ENCODE measurements at places on chromosomes 7 and 10.

- no peak for DNase-seq
These were observed 62.7 kb upstream of the ZPBP start for GRCh38 chr7:50155755-50156154.

DNA sequence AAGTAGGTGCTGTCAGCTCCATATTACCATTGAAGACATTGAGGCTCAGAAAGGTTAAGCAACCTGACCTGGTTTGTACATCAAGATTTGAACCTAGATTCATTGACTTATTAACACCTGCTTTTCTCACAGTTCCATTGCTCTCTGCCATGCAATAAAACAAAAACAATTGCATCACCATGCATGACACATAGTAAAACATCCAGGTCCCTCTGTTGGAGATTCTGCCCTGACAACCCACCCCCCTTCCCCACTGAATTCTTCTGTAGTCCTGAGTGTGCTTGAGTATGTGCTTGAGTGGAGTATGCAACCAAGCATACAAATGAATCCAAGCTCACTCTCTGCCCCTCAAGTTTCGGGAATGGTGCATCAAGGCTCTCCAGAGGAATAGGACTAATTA is 6.0 kb upstream of the LMBR1 start:
- DNase-seq = no peak

DNA sequence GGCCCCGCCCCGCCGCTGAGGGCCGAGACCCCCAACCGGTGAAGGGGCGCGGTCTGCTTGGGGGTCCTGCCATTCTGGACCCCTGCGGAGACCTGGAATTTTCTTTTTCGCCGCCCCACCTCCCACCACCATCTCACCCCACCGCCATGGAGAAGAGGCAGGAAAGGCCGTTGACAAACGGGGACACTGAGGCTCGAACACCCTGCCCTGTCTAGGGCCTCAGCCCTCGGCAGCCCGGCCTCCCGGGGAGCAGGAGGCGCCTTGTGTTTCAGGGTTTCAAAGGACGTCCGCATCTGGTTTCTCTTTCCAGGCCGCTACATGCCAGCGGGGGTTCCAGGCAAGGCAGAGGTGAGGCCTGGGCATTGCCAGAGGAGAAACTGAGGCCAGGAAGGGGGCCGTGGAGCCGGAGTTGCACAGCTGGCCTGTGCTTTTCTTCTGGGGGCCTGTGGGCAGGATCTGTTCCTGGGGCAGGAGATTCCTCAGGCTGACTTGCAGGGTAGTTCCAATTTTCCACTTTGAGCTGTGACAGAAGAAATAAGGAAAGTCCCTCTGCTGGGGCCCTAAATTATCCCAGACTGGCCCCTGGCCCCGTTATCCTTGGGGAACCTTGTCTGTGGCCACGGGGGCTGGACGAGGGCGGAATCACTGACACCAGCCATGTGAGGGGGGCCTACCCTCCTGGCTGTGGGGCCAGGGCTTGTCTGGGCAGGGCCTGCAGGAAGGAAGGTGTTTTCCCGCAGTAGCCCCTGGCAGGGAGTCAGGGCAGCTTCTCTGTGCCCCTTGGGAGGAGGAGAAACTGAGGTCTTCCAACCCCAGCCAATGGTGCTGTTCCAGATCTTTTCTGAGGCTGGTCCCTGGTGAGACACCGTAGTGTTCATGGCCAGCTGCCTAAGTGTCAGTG is 900 bp upstream of the MICALL2 start:
- DNase-seq = no peak

GRCh38 chr10:116919706-116920105 is 70.4 kb downstream of the ENO4 start:
- no peak for DNase-seq

DNA sequence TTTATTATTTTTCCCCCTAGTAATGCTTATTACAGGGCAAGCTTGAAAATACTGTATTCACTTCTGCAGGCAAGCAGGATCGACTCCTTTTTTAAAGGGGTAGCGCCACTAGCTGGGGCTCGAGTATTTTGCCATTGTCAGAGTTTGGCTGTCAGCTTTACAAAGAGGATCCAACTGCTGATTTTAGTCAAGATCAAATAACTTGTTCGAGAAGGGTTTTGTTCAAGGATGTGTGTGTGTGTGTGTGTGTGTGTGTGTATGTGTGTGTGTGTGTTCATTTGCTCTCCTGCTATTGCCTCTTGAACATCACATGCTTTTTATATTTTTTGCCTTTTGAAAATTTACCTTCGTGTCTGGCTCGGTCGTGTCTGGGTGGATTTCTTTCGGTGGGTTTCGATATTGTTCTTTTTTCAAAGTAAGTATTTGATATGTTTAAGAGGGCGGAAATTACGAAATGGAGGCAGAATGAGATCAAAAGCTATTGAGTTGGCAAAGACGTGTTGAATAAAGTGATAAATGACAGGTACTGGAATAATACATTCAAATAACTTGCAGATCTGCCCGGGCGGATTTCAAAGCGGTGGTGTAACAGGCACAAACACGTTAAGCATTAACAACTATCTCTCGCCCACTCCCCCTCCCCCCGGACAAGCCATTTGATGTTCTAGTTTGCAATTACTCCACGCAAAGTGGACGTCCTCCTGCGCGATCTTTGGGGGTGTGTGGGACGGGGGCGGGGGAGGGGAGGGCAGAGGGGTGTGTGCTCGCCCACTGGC is 1.1 kb downstream of the ARID5B start:
- DNase-seq = peak; percentile 34

DNA sequence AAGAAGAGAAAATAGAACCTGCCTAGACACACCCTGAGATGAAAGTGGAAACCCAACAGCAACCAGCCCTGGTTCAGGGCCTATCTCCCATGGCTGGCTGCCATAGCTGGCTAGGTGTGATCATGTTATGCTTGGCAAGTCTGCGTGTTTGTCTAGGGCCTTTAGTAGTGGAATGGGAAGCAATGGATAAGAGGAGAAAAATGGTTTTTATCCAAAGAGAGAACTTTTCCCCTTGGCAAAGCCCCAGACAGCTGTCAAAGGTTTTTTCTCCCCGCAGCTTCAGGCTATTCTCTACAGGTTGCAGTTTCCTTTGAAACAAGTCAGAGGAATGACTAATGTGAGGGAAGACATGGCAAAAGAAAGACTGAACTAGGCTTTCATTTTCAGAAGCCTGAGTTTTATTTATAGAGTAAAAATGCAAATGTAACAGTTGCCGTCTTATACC is 161.5 kb downstream of the SEMA3D start:
- DNase-seq = no peak

- no peak for DNase-seq
These were observed 134.7 kb downstream of the GLCCI1 start for GRCh38 chr7:8103282-8103681.

GRCh38 chr10:18328941-18329340 is 188.7 kb downstream of the CACNB2 start:
- DNase-seq = no peak

GRCh38 chr10:78657862-78658165 is 411.0 kb upstream of the ZMIZ1 start:
- DNase-seq = no peak

DNA sequence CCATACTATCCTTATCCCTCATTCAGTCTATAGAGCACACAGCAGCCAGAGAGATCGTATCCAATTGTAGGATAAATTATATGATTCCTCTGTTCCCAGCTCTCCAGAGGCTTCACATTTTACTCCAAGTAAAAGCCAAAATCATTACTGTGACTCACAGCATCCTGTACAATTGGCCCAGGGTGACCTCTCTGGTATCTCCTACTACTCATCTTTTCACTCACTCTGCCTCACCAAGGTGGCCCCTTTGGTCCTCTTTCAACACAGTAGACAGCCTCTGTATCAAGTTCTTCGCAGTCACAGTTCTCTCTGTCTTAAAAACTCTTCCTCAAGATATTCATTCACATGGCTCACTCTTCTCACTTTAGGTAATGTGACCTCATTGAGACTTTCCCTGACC is 72.6 kb upstream of the LSM8 start:
- DNase-seq = no peak

DNA sequence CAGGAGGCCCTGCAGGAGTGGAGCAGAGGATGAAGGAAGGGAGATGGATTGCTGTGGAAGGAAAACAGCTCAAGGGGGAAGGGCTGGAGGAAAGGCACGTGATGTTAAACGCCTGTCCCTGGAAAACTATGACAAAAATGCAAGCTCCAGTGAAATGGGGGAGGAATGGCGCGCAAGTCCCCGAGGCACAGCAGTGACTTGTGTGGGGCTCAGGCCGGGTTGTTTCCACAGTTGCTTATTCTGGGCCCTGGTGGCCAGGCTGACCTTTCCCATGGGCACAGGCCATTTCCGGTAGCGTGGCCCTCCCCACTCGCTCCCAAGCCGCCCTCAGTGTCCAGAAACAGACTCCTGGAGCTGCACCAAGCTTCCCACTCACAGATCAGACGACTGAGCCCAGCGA is 68.1 kb upstream of the PDGFA start:
- DNase-seq = no peak

GRCh38 chr7:108077709-108078108 is 52.5 kb downstream of the LAMB4 start:
- DNase-seq = no peak

DNA sequence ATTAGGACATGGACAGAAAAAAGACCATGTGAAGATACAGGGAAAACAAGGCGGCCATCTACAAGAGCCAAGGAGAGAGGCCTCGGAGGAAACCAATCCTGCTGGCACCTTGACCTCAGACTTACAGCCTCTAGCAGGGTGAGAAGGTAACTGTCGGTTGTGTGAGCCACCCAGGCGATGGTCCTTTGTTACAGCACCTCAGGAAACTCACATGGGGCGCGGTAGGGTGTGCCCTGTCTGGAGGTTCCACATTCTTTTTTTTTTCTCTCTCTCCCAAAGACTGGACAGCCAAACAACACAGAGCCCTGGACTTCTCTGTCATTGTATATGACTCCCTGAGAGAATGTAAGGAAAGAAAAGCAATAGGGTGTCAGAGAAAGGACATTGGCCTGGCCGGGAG is 163.2 kb downstream of the KCNMA1 start:
- no peak for DNase-seq

DNA sequence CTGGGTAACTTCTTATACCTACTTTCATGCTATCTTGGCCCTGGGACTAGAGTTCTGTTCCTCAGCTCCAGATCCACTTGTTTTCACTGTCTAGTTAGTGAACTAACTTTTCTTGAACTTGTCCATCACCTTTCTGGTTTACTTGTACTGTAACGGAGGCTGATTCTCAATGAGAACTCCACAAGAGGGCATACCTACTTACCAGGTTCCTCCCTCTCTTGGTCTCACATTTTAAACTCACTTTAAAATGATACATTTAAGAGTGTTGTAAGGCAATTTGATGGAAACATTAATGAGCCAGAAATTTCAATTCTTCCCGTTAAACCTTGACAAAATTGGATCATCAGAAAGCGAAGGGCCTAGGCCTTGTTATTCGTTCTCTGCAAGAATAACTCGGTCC is 111.6 kb downstream of the MAGI2 start:
- DNase-seq = no peak

- DNase-seq = no peak
These were observed 117.7 kb upstream of the PODXL start for GRCh38 chr7:131674131-131674530.

DNA sequence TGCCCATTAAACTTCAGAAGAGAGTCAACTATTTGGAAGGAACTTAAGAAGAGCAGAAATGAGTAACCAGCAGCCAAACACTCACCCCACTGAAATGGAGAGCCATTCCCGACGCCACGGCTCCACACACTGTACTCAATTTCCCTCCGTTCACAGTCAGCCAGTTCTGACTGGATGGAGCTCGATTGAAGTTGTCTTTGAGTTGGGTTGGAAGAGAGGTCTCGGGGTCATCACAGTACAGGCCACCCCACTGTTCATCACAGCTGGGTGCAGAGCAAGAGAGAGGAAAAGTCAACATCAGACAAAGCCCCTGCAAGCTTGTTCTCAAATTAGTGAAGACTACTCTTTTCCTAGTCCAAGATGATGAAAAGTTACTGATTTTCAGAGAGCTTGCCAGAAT is 75.9 kb upstream of the SLC26A5 start:
- DNase-seq = no peak

- no peak for DNase-seq
These were observed 18.8 kb upstream of the SEPHS1 start for GRCh38 chr10:13366891-13367290.

DNA sequence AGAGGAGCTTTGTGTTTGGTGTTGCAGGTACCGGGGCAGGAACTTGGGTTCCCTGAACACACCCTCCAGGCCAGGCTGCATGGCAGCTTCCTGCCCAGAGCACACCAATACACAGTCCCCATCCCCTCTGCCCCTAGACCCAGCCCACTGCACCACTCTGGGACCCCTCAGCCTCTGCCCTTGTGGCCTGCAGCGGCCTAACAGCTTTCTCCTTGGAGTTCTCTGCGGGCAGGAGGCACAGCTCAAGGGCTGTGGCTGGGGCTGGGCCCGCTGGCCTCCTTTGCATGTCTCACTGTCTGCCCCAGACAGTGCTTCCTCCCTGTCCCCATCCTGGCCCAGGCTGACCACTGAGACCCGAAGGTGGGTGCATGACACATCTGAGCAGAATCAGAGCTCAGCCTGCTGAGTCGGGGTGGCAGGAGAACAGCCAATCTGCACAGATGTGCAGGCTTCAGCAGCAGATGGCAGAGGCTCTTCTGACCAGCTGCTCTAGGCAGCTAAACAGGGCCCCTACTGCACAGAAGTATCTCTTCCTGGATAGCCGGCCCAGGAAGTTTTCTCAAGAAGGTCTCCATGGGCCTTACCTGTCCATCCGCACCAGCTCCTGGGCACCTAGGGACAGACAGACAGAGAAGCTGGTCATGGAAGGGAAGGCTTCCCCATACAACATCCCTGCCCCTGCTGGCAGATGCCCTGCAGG is 20.8 kb downstream of the VSIR start:
- DNase-seq = no peak

GRCh38 chr10:51522858-51523257 is 176.5 kb downstream of the CSTF2T start:
- no peak for DNase-seq

DNA sequence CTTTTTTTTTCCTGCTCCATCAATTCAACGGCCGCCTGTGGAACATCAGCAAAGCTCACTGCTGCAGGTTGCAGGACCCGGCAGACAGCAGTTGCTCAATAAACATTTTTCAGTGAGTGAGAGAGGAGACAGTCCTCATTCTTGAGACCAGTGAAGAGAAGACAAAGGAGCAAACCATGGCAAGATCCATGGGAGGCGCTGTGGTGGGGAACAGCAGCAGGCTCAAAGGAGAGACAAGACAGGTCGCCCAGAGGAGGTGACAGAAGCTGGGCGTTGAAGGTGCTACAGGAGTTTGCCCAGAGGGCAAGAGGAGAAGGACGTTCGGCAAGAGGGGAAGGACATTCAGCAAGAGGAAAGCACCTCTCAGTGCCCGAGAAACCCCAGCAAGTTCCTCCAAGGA is 74.5 kb upstream of the FGFR2 start:
- no peak for DNase-seq

DNA sequence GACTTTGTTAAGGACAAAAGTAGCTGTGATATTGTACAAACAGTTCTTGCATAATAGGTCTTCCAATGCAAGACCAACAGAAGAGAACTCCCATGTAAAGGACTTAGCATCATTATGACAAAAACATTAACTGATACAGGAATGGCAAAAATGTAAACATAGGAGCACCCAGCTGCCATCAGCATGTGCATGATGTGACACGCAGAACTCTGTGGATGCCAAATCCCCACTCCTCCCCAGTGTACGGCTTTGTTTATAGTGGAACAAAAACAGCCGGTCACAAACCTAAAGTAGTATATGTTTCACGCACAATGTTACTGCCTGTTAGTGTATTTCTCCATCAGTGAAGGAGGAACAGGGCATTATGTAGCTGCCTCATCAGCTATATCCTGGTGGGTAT is 316.0 kb upstream of the AOAH start:
- peak; percentile 47 for DNase-seq

GRCh38 chr7:115340828-115341227 is 418.9 kb downstream of the MDFIC start:
- DNase-seq = no peak

All from NCI-H345 (cell line).